ENCODE measurements at places on chromosomes 11 and 22.
A peak's percentile ranks its signal among the peaks of the same experiment; 100 is the strongest.

GRCh38 chr11:125330462-125331325 is 165.4 kb downstream of the FEZ1 start:
- DNase-seq: no peak

DNA sequence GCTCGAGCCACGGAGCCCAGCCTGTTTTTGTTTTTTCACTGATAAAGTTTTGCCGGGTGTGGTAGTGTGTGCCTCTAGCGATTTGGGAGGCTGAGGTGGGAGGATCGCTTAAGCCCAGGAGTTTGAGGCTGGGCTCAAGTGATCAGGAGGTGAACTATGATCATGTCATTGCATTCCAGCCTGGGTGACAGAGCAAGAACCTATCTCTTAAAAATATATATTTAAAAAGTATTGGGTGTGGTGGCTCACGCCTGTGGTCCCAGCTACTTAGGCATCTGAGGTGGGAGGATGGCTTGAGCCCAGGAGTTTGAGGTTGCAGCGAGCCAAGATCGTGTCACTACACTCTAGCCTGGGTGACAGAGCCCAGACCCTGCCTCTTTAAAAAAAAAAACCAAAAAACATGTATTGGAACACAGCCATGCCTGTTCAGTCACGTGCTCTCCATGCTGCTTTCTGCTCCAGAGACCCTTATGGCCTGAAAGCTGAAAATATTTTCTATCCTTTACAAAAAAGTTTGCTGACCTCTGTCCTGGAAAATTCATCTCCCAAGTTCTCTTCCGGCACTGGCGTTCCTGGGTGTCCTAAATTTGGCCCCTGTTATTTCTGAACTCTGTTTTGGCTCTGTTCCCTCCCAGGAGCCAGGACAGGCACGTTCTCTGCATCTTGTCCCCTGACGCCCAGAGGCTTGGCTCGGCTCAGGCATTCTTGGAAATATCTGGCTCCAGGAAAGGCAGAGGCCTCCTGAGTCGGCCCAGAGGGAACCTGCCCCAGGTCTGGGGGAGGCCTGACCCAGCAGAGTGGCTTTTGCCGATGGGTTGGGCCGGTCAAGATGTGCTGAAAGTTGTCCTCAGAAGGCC is 61.3 kb upstream of the PPP6R3 start:
- no peak for DNase-seq

- no peak for DNase-seq
These were observed 66.3 kb downstream of the PRDM11 start for GRCh38 chr11:45212566-45213315.

DNA sequence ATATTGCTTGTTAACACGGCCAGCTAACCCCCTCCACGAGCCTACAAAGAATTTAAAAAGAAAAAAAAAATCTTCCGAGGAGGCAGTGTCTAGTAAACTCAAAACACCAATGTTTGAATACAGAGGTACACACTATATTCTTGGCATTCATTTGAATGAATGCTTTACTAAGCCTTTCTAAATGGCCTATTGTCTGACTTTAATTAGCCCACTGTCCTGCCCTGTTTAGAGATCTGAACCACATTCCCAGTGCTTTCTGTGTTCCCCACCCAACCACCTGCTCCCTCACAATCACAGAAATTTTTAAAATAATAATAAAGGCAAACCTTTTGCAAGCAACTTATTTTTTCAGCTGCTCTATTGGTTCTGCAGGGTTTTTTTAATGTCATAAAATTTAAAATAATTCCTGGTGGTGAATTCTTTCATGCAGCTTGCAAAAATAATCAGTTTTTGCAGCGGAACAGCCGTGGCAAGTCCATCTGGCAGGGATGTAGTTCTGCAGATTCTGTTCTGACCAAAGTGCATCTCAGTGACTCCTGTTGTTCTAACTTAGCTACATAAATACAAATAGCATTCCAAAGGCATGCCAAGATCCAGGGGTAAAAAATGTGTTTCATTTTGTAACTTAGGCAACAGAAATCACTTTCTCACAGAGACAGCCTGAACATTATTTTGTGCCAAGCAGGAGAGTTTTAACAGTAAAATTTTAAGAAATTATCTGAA is 23.8 kb downstream of the POU2AF2 start:
- no peak for DNase-seq

GRCh38 chr11:6062691-6063358 is 32.3 kb upstream of the OR56A1 start:
- DNase-seq: no peak

- no peak for DNase-seq
These were observed 138.7 kb downstream of the PGR start for GRCh38 chr11:100990931-100991330.

DNA sequence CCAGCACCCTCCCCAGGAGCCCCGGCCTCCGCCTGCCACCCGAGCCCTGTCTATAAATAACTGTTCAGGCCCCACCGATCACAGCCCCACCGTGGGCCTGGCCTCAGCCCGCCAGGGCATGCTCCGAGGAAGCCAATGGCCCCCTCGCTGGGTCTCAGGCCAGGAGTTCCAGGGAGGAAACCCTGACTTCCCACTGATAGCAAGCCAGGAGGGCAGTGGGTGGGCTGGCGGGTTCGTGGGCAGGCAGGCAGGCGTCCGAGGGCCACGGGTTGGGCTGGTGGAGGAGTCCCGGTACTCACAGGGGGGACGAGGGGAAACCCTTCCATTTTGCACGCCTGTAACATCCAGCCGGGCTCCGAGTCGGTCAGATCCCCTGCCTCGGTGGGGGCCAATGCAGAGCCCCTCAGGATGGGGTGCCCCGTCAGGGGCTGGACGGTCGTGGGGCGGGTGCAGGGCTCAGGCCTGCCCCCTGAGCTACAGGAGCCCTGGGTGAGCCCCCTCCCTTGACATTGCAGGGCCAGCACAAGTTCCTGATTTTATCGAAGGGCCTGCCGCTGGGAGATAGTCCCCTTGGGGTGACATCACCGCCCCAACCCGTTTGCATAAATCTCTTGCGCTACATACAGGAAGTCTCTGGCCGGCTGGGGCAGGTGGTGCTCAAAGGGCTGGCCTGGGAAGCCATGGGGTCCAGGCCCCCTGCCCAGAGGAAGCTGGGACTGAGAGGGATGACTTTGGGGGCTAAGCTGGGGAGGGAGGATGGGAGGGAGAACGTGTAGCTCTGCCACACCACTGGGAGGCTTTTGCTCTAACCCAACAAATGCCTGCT is at the start of gene SPI1:
SPI1 (minus strand) TSS at position 538 of the 826 bp plus-strand sequence; CDS start at position 344, 194 bp downstream.
- no peak for DNase-seq

DNA sequence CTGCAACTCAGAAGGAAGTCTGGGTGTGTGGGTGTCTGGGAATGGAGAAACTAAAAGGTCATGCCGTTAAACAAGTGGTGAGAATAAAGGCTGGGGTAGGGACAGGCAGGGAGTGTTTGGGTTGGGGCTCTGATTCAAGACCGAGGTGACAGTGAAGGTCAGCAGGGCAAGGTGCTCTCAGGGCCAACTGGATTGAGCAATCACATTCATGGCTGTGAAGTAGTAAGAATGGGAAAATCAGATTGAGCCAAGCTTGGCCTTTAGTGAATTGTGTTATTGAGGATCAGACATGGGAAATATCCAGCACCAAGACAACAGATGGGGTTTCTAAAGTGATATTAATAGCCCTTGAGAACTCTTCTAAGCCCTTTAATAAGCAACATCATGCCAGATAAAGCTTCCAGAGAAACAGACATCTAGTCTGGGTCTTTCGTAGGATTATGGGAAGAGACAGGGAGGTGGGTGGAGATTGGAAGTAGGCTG is 24.3 kb downstream of the SCN3B start:
- DNase-seq: no peak

DNA sequence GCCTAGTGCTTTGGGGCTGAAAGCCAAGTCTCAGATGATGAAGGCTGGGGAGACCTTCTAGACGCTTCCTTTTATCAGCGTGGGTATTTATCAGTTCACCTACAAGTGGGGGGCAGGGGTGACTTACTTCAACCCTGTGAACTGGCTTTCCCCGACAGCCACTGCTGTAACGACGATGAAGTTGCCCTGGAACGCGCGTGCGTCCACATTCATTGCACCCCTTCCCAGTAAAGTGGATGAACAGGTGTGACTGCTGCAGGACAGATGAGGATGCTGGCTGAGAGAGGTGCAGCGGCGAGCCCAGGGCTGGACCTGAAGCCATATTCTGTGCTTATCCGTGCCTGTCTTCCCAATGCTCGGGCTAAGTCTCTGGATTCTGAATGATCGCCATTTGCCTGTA is 1122.3 kb downstream of the TBC1D22A start:
- DNase-seq: no peak

GRCh38 chr11:59556115-59556916 is 45.0 kb downstream of the OR4D9 start:
- peak; percentile 29 for DNase-seq

- no peak for DNase-seq
These were observed 151.1 kb downstream of the METTL15 start for GRCh38 chr11:28259177-28259843.

GRCh38 chr11:71563406-71563805 is 2.0 kb upstream of the KRTAP5-10 start:
- no peak for DNase-seq

GRCh38 chr22:47210686-47211085 is 448.2 kb downstream of the TBC1D22A start:
- DNase-seq: no peak

DNA sequence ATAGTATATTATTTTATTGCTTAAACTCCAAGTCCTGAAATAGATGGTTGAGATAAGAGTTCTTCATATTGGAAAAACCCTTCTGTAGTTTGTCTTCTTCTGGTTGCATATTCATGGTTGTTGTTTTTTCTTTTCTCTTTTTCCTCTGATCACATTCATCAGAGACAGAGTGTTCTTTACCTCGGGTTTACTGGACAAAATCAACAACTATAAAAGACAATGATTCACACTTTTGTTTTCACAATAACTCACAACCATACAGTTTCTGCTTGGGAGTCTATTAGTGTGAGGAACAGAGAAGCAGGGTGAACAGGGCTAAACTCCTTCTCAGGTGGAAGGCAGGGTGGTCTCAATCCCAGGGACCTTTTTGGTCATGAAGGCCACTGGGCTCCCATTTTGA is 2.6 kb upstream of the SLC22A25 start:
- DNase-seq: no peak

All from T-helper 17 cell (primary cell).